H7 (cell line): ENCODE measurements at places on chromosomes 12 and 14. TPM values are rescaled to one million over a fixed set of nuclear protein-coding genes. Genes with fewer than 3 reads are reported as not detected.

CAPS2 gene
- 3.2 and 5.2 TPM in 2 replicates for total RNA-seq

SCFD1 gene
- total RNA-seq, result 84.5 and 84.7 TPM in 2 replicates

MFAP5 gene
- total RNA-seq, result 0.42 TPM in 1 of 2 replicates, not detected in the other

TAS2R8 gene
- total RNA-seq, result not detected in 2 replicates

DHRS2 gene
- 0.74 and 1.1 TPM in 2 replicates for total RNA-seq

KRT78 gene
- not detected in 2 replicates for total RNA-seq

KRT7 gene
- total RNA-seq, result 0.80 and 1.1 TPM in 2 replicates

SPATS2 gene
- total RNA-seq, result 30.2 and 31.9 TPM in 2 replicates

RNASE1 gene
- 72.7 and 124 TPM in 2 replicates for total RNA-seq

PSMA6 gene
- 206 and 232 TPM in 2 replicates for total RNA-seq

RFX4 gene
- total RNA-seq, result 0.83 and 1.1 TPM in 2 replicates

E2F7 gene
- total RNA-seq, result 8.7 and 12.0 TPM in 2 replicates

PTPN21 gene
- 3.5 and 6.1 TPM in 2 replicates for total RNA-seq

TNFRSF1A gene
- 83.5 and 84.6 TPM in 2 replicates for total RNA-seq

BCL11B gene
- 5.7 and 6.1 TPM in 2 replicates for total RNA-seq

FAM181A gene
- total RNA-seq, result not detected in 2 replicates

CLEC2A gene
- total RNA-seq, result not detected in 2 replicates

ZNF384 gene
- 34.4 and 40.3 TPM in 2 replicates for total RNA-seq

VAMP1 gene
- 23.9 and 26.8 TPM in 2 replicates for total RNA-seq

NTN4 gene
- 1.2 and 1.4 TPM in 2 replicates for total RNA-seq

PPFIA2 gene
- total RNA-seq, result 0.03 TPM in 1 of 2 replicates, not detected in the other

TMCC3 gene
- total RNA-seq, result 0.62 and 1.3 TPM in 2 replicates

GPX2 gene
- total RNA-seq, result 0.63 and 1.3 TPM in 2 replicates

SLC25A21 gene
- total RNA-seq, result 7.7 and 8.1 TPM in 2 replicates

TMEM263 gene
- 19.0 and 23.7 TPM in 2 replicates for total RNA-seq

MRPL42 gene
- total RNA-seq, result 117 and 154 TPM in 2 replicates

CAPZA3 gene
- not detected in 2 replicates for total RNA-seq

CLEC4D gene
- 0.07 TPM in 1 of 2 replicates, not detected in the other for total RNA-seq
